ENCODE measurements at places on chromosomes 7 and 10.

GRCh38 chr10:116670706-116671105, 50.0 kb downstream of the PNLIPRP2 start:
- DNase-seq = no peak

- no peak for DNase-seq
These were observed 34.0 kb downstream of the LRMDA start for GRCh38 chr10:75465450-75465827.

GRCh38 chr10:17428351-17429097, 25.9 kb downstream of the ST8SIA6 start:
- DNase-seq = peak; percentile 99

DNA sequence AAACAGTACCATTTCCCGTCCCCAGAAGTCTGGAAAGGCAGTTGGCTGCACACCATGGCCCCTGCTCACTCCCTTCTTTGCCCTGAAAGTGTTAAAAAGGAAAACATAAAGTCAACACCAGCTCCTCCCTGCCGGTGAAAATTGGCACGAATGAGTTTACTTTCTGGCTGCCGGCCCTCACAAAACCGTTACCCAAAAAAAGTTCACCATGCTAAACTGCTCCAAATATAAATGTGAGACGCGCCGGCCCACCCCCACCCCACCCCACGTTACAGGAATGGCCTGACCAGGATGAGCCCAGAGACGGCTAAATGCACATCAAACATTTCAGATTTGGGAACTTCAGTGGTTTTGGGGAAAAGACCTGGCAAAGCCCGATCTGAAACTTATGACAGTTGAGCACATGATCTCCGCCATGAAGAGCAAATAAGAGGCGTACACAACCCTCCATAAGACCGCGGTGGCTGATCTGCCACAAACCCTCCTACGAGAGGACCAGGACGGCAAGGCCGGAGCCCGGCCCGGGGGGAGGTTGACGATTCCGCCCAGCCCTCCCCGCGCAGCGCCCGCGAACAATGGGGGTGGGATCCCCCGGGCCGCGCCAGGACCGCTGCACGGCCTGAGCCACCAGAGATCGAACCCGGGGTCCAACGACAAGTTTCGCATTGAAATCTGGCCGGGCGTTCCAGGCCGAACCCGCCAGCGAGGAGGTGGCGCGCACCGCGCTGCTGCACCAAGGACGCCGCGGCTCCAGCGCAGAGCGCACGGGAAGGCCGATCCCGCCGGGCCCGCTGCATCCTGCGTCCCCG, 952 bp downstream of the DIP2C start:
- no peak for DNase-seq

- DNase-seq = no peak
These were observed 19.4 kb downstream of the ACSL5 start for GRCh38 chr10:112393341-112393740.

DNA sequence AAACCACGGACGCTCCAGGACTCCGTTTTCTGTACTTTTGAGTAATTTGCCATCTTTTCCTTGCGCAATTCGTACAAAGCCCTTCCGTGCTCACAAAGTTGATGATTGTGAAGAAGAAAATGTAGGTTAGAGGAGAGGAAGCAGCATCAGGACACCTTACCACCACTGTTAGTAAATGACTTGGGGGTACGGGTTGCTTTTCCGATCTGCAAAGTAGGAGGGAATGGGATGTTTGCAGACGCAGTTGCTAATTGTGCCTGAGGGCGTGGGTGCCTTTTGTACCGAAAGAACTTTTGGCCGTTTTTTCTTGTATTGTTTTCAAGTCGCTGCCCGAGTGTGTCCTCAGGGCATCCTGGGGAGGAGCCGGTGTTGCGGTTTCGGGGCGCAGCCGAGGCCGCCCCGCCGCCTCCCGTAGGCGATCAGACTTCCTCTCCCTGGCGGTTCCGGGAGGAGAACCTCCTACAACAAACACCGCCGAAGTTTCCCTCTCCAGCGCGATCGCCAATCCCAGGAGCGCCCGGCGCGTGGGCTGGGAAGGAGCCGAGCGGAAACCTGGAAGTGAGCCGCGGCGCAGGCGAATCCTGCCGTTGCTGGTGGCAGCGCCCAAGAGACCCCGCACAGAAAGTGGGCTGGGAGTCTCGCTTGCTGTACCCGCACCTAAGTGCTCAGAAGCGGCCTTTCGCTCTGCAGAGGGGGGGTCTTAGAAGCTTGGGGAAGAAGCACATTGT, 1.0 kb downstream of the PRR15 start:
- peak; percentile 75 for DNase-seq

- no peak for DNase-seq
These were observed 149.8 kb downstream of the DGKI start for GRCh38 chr7:137696988-137697387.

DNA sequence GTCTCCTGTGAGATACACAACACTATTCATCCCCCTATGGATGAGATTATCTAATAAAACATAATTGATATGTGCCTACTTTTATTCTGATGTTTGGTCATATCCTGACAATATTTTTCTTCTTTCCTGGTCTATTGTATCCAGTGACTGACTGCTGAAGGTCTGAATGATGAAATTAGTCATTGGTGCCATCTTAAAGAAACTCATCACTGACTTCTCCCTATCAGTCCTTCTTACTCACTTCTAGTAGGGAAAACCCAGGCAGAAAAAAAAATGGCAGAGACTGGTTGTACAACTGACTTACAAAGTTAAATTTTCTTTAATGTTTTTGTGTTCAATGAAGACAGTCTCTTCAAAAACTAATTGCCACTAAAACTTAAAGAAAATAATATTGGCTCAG, 377.4 kb downstream of the HTR7 start:
- DNase-seq = no peak

- DNase-seq = no peak
These were observed 64.6 kb upstream of the DOCK1 start for GRCh38 chr10:126840576-126841135.

DNA sequence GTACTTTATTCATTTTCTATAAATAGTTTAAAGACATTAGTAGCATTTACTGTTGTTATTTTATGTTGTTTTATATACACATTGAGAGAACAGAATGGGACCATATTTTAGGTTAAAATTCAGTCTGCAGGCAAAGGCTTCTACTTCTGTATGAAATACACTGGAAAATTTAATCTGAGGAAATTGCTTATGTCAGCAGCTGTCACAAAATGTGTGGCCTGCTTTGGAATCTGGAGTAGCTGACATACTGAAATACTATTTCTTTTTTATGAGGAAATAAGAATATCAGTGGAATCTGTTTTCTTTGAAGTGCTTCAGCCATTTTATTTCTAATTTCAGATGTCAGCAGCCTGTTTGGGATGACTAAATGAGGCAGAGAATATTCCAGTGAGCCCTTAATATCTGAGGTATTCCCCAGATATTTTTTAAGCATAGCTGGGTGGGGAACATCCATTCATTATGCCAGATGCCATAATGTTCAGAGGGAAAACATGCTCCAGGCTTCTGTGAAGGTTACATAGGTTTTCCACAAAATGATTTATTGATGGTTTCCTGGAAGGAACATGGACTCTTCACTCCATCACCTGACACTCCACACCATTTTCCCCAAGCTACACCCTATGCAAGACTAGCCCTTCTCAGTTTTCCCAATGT, 267.1 kb downstream of the ARL4A start:
- DNase-seq = no peak

- no peak for DNase-seq
These were observed 224.1 kb downstream of the DOCK4 start for GRCh38 chr7:111982133-111982532.

DNA sequence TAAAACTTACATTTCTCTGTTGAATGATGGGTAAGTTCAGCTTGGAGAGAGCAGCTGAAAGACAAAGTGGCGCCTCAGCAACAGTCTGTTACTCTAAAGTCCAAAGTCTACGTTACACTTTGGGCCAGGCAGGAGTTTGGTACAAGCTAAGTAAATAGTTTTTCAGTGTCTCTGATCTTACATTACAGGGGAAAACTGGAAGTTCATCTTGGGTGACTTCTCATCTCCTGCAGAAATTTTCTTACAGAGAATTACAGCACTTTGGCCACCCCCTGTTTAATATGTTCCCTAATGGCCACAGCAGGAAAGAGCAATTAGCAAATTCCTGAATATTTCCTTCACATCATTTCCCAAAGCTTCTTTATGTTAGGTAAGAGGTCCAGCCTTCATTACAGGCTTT, 67.1 kb downstream of the ABCC2 start:
- no peak for DNase-seq

DNA sequence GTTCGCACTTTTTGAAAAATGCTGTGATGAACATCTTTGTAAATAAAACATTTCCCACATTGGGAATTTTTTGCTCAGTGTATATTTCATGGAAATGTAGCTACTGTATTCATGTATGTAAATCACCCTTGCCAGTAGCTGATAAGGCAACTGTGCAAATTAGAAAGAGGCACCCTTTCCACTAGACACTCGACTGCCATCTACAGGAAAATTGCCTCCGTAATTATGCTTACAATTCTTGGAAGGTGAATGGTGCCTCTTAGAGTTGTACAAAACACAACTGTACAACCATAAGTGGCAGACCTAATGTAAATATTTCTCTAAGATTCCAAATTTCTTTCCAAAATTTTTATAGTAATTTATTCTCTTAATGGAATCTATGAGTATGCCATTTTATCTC, 491.7 kb downstream of the CCSER2 start:
- DNase-seq = peak; percentile 5

All from hematopoietic multipotent progenitor cell treated with erythropoietin and hydrocortisone succinate and interleukin-3 and kit ligand, for 8 days (in vitro differentiated cells).